ENCODE measurements at places on chromosomes 11 and 22. TPM values are rescaled to one million over a fixed set of nuclear protein-coding genes. Genes with fewer than 3 reads are reported as not detected.

DNA sequence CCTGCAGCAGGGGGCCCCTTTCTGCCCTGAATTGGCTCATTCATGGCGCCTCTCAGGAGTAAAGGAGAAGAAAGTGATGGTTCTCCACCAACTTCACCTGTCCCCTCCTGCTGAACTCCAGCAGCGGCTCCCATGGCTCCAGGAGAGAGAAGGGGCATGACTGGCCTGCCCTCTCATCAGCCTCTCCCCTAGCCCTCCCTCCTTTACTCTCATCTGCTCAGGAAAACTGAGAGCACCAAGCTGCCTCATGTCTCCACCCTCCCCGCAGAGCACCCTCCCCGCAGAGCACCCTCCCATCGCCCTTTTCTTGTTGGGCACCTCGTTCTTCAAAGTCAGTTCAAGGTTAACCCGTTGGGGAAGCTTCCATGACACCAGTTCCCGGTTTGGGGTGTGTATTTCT, 82.1 kb upstream of the ATXN10 start:
- no peaks in the 10 kb centered on the region for H3K27me3 ChIP-seq
- H3K27ac ChIP-seq: no peak overlapping the region
- no peaks in the 10 kb centered on the region for H3K4me1 ChIP-seq
- no peaks in the 10 kb centered on the region for H3K36me3 ChIP-seq
- DNase-seq: no peak
- no peak overlapping the region for H3K4me3 ChIP-seq

USP2 gene
- 0.17 TPM for total RNA-seq

TMPRSS5 gene
- total RNA-seq: 1.5 TPM

- H3K4me1 ChIP-seq: no peaks in the 10 kb centered on the region
- H3K27me3 ChIP-seq: no peaks in the 10 kb centered on the region
- H3K4me3 ChIP-seq: no peak overlapping the region
- no peaks in the 10 kb centered on the region for H3K36me3 ChIP-seq
- H3K27ac ChIP-seq: no peak overlapping the region
Measured at GRCh38 chr22:33909075-33909458, 11.2 kb downstream of the LARGE1 start.

PATE2 gene
- not detected for total RNA-seq

DNA sequence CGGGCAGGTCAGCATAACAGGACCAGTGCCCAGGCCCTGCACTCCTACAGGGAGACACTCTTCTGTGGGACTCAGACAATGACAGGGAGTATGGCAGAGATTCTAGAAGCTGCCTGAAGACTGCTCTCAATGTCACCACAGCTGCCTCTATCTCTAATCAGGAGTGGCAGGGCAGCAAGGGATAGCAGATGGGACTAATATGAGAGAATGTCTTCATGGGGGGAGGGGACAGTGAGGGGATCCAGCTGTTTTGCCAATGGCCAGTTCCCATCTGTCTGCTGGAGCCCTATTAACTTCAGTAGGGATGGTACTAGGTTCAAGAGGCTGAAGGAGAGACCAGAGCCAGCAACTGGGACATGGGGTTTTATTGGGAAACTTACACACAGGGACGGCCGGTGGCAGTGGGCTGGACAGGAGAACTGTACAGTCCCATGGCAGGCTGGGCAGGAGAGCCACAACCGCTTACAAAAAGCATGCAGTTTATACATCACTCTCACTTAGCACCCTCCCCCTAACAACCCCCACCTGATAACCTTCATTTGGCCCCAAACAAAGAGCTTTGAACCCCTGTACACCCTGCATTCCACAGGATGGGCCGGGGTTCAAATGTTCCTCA, 2.5 kb upstream of the CD82 start:
- no peak overlapping the region for H3K27ac ChIP-seq
- H3K4me1 ChIP-seq: peaks cover 37% of the 10 kb centered on the region

TPH1 gene
- total RNA-seq: 1.0 TPM

DNA sequence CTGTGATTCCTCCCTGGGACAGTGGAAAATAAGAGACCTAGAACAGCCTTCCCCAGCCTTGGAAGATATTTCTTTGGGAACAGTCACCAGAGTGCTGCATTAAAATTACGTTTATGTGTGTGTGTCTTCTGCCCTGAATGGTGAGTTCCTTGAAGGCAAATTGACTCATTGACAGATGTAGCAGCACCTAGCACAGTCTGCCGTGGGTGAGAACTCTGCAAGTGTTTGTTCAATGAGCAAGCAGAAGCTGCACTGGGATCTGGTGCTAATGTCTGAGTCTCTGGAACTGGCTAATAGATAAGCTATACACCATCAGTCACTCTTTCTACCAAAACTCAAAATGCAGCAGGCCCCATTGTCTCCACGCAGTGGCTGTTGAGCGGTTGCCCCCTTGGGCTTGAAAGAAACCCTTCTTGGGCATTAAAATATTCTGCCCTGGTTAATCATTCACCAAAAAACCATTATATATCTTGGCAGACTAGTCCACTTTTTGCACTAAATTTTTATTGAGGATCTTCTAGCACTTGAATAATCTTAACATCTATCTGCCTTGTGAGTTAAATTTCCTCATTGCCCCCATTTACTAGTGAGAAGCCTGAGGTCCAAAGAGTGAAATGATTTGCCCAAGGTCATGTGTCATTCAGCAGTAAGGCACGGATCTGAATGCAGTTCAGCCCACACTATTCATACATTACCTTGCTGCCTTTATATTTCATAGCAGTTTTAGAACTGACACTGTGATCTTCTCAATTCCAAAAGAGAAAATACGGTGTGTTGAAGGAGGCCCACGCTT, 87.8 kb upstream of the GALNT18 start:
- no peaks in the 10 kb centered on the region for H3K27me3 ChIP-seq
- no peak for DNase-seq

DNA sequence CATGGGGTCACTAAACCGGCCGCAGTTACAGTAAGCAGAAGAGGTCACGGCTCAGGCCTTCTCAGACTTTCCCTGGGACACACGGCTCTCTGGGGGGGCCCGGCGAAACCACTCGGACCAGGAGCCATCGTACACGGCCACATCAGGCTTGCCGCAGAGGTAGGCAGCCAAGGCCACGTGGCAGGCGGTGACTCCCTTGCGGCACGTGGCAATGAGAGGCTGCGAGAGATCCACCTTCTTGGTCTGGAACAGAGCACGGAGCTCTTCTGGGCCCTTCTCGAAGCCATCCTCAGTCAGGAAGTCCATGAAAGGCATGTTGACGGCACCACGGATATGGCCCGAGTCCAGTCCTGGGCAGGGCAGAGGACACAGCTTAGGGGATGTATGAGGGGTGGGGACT, 8.3 kb downstream of the TST start:
- no peaks in the 10 kb centered on the region for H3K4me1 ChIP-seq
- no peaks in the 10 kb centered on the region for H3K36me3 ChIP-seq
- no peak for DNase-seq

JAML gene
- 116 TPM for total RNA-seq

JHY gene
- 5.4 TPM for total RNA-seq

SPTBN2 gene
- not detected for total RNA-seq

DNA sequence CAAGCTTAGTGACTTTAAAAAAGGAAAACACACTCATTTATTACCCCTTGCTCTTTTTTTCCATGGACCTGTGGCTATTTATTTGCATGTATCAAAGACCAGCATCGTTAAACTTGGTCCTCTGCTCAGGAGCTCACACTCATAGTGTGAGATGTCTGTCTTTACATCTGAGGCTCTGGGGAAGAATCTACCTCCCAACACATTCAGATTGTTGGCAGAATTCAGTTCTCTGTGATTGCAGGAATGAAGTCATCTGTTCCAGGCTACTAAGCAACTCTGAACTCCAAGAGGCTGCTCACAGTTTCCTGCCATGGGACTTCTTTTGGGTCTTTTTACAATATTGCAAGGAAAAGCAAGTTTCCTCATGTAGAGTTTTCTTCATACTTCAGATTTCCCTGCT, 138.8 kb downstream of the LRRC4C start:
- H3K4me1 ChIP-seq: no peaks in the 10 kb centered on the region
- no peak overlapping the region for H3K4me3 ChIP-seq
- DNase-seq: no peak
- H3K27ac ChIP-seq: no peak overlapping the region
- H3K36me3 ChIP-seq: no peaks in the 10 kb centered on the region

DNA sequence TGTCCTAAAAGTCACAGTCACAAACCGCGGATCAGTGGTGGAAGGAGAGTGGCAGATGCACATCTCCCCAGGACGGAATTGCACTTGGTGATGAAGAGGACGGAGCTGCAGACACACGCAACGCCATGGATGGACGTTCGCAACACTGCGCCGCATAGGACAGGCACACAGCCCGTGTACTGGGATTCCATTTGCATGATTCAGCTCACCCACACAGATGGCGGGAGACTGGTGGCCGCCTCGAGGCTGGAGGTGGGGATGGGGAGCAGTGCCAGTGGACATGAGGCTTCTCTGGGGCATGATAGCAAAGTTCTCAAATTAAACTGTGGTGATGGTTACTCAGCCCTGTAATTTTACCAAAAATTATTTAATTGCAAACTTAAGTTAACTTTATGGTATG, 37.4 kb downstream of the DUSP8 start:
- peaks cover 26% of the 10 kb centered on the region for H3K36me3 ChIP-seq
- DNase-seq: no peak
- H3K27ac ChIP-seq: no peak overlapping the region
- no peak overlapping the region for H3K4me3 ChIP-seq
- H3K4me1 ChIP-seq: peaks cover 69% of the 10 kb centered on the region
- no peaks in the 10 kb centered on the region for H3K27me3 ChIP-seq

Measured in CD4-positive, alpha-beta memory T cell (primary cell).